ENCODE measurements at places on chromosomes 1 and 21.

- DNase-seq: no peak
Measured at GRCh38 chr1:109500941-109501381, 7.1 kb downstream of the CYB561D1 start.

- no peak for DNase-seq
Measured at GRCh38 chr1:157183870-157184269, 45.7 kb upstream of the ETV3 start.

DNA sequence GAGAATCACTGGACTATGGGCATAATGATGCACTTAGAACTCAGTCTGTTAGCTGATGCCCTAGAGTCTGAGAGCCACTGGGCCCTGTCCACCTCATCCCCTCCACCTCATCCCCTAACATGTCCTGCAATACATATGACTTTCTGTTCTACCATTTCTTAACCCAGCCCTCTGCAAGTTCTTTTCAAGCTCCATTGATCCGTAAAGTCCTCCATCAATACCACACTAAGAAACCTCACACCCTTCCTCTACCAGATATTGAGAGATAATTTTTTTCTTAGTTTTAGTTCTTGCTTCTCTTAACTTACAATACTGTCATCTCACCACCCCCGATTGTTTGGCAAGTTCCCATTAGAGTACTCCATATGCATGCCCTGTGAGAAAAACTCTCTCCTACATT, 22.1 kb downstream of the FCRL4 start:
- DNase-seq: no peak

DNA sequence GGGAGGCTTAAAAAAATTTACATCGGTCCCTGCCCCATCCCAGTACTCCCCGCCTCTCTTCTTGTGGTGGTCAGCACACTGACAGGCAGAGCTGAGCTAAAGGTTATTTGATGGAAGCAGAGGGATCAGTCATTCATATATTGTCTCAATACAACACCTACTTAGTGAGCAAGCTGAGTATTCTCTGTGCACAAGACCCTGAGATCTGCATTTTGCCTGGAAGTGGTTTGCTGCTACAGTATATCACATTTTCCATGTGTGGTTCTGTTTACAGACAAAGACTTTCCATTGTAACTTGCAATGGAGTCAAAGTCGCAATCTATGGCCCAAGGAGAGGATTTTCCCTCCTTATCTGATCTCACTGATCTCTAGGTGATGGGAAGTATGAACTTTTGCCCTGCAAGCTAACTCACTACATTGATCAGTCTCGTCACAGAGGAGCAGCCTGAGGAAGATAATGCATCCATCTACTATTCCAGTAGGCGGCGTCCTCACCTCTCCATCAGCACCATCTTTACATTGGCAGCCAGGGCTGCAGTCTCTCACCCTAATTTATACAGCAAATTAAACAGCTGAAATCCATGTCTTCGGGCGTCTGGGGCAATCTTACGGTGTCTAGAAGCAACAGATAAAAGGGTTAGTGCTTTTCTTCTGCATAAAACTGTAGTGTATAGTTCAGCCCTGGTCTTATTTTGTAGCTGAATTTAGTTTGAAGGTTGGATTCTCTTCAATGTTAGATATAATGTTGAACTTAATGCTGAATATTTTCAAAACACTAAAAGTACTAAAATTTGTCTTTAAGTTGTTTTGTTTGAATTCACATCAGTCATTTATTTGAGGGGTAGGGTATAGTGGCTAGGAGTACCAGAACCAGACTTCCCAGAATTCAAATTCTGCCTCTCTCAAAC, 3.2 kb upstream of the TRAF5 start:
- peak; percentile 85 for DNase-seq

- peak; percentile 33 for DNase-seq
Measured at GRCh38 chr1:154466921-154467417, 35.0 kb upstream of the TDRD10 start.

- no peak for DNase-seq
Measured at GRCh38 chr1:19402031-19402813, 83.1 kb downstream of the CAPZB start.

GRCh38 chr21:37412603-37413360, 46.2 kb downstream of the DYRK1A start:
- no peak for DNase-seq

GRCh38 chr1:237879195-237879594, 11.5 kb downstream of the ZP4 start:
- no peak for DNase-seq

GRCh38 chr1:23548704-23549143, 10.6 kb downstream of the ID3 start:
- DNase-seq: no peak

- no peak for DNase-seq
Measured at GRCh38 chr1:43545695-43546387, 15.2 kb downstream of the PTPRF start.

DNA sequence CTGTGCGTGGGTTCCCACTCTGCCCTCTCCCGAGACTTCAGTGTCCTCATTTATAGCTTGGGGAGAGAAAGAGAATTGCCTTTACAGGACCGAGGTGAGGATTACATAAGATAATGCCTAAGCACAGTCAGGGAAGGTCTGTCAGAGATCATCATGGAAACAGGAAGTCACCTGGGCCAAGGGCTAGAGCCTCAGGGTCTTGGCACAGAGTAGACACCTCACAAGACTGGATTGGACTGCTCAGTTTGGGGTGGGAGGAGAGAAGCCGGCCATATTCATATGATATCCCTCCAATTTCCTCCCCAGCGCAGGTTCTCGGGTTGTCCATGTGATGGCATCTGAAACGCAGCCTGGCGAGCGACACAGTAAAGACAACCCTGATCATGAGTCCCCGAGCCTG, 3.8 kb downstream of the CNR2 start:
- DNase-seq: no peak

GRCh38 chr1:168626326-168626725, 49.9 kb downstream of the XCL1 start:
- DNase-seq: no peak

GRCh38 chr1:100347009-100347966, 5.0 kb upstream of the CDC14A start:
- no peak for DNase-seq

GRCh38 chr1:45196863-45197262, 9.5 kb downstream of the ZSWIM5 start:
- DNase-seq: no peak

GRCh38 chr1:202568410-202568809, 141.8 kb downstream of the SYT2 start:
- DNase-seq: no peak

GRCh38 chr1:77783141-77783540, 3.7 kb downstream of the MIGA1 start:
- no peak for DNase-seq

- no peak for DNase-seq
Measured at GRCh38 chr1:154533952-154534844, 24.3 kb downstream of the UBE2Q1 start.

DNA sequence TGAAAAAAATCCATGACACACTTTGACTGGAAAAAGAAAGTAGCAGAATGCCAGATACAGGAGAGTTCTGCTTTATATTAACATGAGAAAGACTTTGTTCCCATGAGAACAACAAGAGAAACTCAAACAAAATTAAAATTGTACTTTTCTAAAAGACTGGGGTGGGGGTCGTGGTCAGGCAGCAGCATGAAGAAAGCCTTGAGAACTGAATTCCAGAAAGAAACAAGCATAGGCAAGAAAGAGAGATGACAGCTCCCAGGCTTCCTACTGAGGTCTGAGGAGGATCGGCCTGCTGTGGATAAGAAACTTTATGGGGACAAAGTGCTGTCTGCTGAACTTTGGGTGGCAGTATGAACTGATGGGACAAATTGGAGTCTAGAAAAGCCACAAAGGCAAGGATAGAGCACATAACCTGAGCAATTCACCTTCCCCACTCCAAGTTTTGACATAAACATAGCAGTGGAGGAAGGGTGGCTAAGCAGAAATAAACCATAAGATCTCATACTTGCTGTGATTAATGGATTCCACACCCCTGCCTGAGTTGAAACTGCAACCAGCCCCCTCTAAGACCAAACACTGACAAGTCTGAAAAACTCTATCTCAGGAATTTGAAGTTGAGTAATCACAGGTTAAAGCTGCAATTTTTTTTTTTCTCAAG, 43.7 kb downstream of the COL6A1 start:
- DNase-seq: no peak

DNA sequence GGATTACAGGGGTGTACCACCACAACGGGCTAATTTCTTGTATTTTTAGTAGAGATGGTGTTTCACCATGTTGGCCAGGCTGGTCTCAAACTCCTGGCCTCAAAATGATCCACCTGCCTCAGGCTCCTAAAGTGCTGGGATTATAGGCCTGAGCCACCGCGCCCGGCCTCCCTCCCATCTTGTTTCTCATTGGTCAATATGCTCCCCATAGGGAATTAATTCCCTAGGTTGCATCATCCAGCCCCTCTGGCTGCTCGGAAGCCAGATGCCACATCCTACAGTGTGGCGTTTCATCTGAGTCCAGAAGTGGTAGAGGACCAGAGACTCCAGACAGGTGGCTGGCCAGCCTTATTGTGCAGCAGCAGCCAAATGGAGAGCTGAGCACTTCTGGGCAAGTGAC, 11.5 kb upstream of the VASH2 start:
- no peak for DNase-seq

- peak; percentile 85 for DNase-seq
Measured at GRCh38 chr1:110060034-110060661, 10.3 kb downstream of the ALX3 start.

DNA sequence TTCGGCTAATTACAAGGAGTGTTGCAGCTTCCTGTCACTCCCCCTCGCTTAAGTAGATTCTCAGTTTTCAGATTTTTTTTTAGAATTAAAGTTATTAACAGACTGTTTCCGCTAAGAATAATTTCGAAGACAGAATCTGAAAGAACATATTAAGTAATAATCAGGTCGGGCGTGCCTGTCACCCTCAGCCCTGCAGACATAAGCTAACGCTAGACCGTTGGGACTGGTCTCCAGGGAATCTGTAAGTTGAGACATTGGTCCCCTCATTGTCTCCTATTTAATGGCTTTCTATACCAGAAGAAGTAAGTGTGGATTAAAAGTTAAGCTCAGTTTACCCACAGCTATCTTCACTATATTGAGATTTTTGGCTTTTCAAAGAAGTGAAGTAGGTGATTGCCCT, 14.5 kb downstream of the NMNAT1 start:
- DNase-seq: no peak

All from activated naive CD4-positive, alpha-beta T cell treated with anti-CD3 and anti-CD28 coated beads for 36 hours (primary cell).